ENCODE measurements at places on chromosomes 6 and 20.

- DNase-seq, result no peak
These were observed 284.5 kb upstream of the CDYL start for GRCh38 chr6:4491501-4492260.

DNA sequence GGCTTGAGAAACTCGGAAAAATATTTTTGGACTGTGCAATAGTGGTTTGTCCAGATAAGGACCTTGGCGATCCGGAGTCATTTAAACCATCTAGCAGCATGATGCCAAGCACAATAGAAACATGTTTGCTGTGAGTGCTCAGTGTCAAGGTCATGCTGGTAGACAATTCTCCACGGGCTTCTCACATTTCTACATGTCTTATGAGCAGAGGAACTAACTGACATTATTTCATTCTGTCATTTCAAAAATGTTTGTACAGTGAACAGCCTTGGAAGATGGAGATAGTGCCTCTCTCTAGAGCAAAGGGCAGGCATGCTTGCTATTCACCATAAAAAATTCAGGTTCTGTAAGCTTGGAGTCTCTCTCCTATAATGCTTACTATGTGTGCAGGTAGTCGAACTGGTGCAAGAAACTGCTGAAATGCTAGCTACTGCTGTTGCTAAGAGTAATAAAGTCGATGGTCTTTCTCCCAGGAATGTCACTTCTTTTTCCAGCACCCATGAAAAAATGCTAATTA lies 25.4 kb upstream of the CCN2 start:
- no peak for DNase-seq

DNA sequence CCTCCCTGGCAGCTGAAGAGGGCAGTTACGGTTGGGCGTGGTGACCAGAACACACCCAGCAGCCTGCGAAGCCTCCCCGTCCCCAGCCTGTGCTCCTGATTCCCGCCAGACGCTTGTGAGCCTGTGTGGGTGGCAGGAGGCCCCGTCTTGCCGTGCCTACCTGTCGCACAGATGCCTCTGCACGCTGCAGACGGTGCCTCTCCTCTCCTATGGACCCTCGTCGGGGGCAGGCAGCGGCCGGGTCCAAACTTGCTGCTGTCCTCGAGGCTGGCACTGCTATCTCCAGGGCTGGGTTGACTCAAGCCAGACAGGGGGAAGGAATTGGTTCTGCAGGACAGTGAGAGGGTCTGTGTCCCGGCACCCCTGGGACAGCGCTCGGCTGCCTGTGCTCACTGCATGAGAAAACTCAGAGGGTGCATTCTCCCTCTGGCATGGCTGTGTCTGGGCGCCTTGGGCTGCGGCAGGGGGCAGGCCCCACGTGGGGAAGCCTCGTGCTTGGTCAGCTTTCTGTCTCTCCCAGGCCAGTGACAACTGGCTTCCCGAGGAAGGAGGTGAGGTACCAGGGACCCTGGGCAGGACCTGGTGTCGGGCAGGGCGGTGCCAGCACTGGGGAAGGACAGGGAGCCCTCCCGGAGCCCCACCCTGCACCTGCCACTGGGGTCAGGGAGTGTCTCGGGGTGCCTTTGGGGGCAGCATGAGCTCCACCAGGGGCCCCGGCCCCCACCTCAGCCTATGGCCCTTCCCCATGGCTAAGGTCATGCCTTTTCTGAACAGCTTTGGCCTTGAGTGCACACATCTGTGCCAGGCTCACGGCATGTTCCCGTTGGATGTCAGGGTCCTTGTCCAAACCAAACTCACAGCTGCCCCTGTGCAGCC lies 127.5 kb downstream of the TAF4 start:
- DNase-seq, result no peak

DNA sequence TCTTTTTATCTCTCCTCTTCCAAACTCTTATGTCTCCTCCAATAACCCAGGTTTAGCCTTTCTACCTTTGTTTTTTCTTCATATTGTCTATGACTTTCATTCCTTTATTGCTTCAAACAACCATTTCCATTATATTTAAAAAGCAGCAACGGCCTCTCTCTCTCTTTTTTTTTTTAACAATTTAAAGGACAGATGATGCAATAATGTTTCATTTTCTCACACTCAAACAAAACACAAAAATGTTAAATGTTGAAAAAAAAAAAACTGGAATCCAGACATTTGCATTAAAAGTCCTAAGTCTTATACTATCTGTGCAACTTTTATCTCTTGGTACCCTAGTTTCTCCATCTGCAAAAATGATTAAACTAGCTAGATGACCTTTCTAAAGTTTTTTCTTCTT lies 105.8 kb downstream of the LMBRD1 start:
- DNase-seq, result no peak

DNA sequence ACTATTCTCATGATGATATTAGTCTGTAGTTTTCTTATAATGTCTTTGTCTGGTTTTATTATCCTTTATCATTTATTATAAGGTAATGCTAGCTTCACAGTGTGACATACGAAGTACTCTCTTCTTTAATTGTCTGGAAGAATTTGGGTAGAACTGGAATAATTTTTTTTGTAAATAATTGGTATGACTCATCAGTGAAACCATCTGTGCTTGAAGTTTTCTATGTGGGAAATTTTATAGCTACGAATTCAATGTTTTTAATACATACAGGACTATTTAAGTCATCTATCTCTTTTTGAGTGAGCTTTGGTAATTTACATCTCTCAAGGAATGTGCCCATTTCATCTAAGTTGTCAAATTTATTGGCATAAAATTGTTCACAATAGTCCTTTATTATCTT lies 86.3 kb downstream of the SOD2 start:
- DNase-seq, result no peak

- no peak for DNase-seq
These were observed 47.6 kb downstream of the CPXM1 start for GRCh38 chr20:2752567-2753460.

GRCh38 chr6:118218156-118218555 lies 311.1 kb downstream of the SLC35F1 start:
- DNase-seq, result no peak

DNA sequence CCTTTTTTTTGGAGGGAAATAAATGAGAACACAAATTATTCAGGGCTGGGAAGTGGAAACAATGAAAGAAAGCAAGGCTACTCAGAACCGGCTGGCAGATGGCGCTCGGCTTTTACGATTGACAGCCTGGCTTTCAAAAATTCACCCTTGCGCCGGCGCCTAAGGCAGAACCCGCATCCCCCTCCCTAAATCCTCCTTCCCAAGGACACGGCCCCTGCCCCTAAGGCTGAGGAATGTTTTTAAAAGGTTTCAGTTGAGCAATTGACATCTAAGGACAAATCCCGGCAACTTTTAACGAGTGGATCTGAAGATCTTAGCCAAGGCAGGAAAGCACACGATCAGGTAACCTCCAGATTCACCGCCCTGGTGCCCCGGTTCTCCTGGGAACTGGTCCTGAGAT lies 16.3 kb downstream of the GNAS start:
- no peak for DNase-seq

DNA sequence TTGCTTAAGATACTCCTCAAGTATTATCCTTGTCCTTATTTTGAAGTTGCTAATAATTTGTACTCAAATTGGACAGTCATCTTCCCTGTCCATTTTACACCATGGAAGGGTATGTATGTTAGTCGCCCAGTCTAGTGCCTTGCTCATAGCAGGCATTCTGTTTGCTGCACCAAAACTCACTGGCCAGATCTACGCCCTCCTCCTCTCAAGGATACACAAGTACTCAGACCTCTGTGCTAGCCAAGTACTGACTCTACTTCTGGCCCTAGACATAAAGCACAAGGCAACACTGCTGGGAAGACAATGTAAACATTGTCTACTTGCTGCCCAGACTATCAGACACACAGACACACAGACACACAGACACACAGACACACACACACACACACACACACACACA lies 57.7 kb downstream of the DNAAF9 start:
- DNase-seq, result no peak

DNA sequence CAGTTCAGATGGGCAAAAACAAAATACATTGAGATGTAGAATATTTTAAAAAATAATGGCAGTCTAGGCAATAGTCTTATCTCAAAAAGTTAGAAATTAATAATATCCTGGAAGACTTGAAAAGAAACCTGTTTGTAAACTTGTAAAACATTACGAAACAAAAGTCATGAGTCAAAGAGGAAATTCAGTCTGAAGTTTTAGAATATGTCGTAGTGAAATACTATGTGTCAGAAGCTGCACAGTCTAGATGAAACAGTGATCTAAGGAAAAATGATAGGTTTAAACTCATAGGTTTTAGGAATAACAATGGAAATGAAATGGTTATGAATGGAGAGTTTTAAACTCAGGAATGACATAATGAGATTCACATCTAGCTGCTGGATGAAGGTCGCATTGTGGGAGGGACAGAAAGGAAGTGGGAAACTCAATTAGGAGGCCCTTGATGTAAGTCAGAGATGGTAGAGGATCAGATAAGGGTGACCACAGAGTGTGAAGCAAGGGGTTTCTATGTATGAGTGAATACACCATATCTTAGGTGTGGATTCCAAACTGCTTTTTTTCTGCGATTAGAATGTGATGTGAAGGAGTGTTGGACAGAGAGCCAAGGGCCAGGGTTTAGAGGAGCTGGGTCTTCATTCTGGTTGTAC lies 2.8 kb downstream of the SNRPB2 start:
- no peak for DNase-seq

- no peak for DNase-seq
These were observed 6.0 kb downstream of the RNF24 start for GRCh38 chr20:4009309-4009708.

DNA sequence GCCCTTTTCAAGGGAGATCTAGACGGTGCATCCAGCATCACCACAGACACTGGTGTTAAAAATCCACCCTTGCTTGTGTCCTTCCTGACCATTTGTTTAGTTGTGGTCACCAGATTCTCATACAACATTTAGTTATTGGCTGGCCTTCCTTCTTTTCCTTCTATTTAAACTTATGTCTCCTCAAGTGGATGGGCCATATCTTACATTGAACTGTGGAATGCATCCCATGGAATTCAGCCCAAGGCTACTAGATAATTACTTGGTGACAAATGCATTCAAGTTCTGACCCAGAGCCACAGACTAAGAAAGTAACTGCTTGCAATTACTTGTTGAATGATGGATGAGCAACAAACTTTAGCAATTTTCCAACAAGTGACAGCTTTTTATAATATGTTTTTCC lies 198.9 kb upstream of the SSTR4 start:
- no peak for DNase-seq

DNA sequence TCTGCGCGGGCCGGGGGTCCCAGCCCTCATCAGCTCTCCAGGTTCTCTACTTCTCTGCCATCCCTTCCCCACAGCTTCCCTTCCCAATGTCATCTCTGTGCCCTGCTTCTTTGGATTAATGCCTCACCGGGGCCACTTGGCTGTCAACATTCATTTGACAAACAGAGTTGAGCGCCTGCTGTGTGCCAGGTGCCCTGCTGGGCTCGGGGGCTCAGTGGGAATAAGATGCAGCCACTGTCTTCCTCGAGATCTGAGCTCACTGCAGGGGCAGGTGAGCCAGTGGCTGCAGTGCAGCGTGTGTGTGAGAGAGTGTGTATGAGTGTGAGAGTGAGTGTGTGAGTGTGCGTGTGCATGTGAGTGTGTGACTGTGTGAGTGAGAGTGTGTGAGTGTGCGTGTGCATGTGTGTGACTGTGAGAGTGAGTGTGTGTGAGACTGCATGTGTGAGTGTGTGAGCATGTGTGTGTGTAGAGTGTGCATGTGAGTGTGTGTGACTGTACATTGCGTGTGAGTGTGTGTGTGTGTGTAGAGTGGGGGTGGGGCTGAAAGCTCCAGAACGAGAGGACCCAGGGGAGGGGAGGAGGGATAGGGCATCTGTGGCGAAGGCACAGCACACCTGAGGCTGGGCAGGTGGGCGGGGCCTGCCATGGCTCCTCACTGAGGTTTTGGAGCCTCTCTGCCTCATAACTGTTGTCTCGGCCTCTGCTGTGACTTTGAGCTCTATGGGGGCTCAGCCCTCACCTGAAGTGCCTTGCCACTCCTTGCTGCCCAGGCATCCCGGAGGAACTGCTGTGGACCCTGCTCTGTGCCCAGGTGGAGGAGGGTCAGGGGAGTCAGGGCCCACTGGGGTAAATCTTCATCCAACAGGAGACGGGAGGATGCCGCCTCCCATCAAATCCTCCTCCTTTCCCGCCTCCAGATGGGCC lies 36.5 kb upstream of the PHACTR3 start:
- no peak for DNase-seq

DNA sequence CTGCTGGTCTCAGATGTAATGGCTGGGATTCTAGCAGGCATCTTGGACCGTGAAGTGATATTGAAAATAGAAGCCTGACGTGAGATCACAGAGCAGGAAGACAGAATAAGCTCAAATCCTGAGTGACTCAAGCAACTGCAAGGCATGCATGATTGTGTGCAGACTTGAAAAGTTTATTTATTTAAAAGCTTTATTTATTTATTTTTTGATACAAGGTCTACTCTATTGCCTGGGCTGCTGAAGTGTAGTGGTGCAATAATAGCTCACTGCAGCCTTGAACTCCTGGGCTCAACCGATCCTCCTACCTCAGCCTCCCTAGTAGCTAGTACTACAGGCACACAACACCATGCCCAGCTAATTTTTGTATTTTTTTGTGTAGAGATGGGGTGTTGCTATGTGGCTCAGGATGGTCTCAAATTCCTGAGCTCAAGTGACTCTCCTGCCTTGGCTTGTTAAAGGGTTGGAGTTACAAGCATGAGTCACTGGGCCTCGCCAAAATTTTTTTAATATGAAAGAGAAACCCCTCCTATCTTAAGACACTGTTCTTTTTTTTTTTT lies 40.1 kb upstream of the RNF144B start:
- no peak for DNase-seq

DNA sequence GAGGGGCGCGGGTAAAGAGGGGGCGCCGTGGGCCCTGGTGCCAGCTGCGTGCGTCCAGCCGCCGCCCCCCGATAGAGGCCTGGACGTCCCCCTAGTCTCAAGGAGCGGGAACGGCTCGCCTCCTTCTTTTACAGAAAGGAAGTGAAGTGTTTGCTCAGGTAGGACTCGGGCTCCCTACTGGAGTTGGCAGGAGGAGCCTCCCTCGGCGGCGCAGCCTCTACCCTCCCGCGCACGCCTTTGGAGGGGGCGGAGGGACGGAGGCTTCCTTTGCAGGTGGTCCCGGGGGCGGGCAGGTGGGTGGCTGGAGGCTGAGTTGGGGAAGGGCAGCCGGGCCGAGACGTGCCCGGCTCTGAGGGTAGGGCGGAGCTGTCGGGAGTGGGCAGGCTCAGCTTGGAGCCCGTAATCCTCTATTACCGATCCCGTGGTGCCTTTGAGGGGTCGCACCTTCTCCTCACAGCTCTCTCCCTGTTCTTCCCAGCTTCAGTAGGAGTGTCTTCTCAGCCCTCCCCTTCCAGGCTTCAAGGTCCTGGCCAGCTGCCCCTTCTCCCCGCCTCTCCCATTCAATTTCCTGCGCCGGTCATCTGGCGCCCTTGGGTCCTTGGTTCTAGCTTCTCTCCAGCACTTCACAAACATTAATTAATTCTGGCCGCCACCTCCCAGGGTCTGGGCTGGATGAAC lies 728 bp downstream of the ITPR3 start:
- DNase-seq, result no peak

GRCh38 chr20:21661488-21662055 lies 43.9 kb upstream of the PAX1 start:
- DNase-seq, result no peak

- DNase-seq, result no peak
These were observed 511.0 kb downstream of the CDKAL1 start for GRCh38 chr6:21045135-21045700.

- DNase-seq, result no peak
These were observed 436 bp downstream of the CAGE1 start for GRCh38 chr6:7389162-7389450.

All from esophagus squamous epithelium (tissue), 5 donors.